Activated CD8-positive, alpha-beta T cell treated with anti-CD3 and anti-CD28 coated beads for 36 hours (primary cell): ENCODE measurements at places on chromosomes 5 and 9.

- no peaks in the 10 kb centered on the region for H3K27me3 ChIP-seq
- no peak overlapping the region for H3K4me3 ChIP-seq
- peaks cover 4% of the 10 kb centered on the region for H3K4me1 ChIP-seq
- DNase-seq = no peak
Measured at GRCh38 chr5:43290726-43291125, 22.5 kb downstream of the HMGCS1 start.

GRCh38 chr5:100249211-100249883, 285.8 kb upstream of the FAM174A start:
- no peak for DNase-seq
- no peaks in the 10 kb centered on the region for H3K27me3 ChIP-seq
- H3K27ac ChIP-seq = no peak overlapping the region

- no peaks in the 10 kb centered on the region for H3K36me3 ChIP-seq
- no peak overlapping the region for H3K4me3 ChIP-seq
- no peaks in the 10 kb centered on the region for H3K4me1 ChIP-seq
Measured at GRCh38 chr9:136143215-136144001, 24.7 kb upstream of the TMEM250 start.

DNA sequence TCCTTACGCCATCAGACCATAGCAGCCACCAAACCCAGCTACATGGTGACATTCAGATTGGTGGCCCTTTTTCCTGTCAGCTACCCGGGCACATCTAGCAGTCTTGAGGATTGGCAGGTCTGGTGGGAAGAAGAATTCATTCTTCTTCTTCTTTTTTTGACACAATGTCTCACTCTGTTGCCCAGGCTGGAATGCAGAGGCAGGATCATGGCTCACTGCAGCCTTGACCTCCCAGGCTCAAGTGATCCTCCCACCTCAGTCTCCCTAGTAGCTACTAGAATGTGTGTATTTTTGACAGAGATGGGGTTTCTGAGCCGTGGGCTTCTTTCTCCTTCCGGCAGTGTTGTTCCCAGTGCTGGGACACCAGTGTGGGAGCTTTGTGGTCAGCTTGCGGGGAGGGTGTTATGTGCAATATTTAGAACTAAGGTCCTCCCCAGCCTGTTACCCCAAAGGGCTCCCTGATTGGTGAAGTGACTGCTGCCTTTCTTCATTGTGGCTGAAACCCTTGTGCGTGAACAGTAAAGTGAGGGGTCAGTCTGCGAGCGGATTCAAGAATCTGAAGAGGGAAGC, 3.4 kb downstream of the NTMT1 start:
- peaks cover 44% of the 10 kb centered on the region for H3K36me3 ChIP-seq
- no peak overlapping the region for H3K4me3 ChIP-seq

DNA sequence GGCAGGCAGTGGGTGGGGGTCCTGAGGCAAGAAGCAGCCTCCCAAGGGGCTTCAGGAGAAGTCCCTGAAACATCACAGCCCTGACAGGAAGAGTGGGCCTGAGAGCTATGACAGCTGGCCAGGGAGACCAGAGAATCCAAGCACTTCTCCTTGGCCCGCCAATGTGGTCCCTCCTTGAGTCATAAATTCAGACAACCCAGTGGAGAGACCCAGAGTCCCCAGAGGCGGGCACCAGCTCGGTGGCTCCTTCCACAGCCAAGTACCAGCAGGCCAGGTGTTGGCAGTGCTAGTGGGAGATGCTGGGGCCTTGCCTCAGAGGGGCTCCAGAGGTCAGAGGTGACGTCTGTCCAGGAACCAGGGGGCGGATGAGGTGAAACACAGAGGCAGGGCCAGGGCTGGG, 1.6 kb upstream of the DOK3 start:
- H3K4me1 ChIP-seq = peaks cover 41% of the 10 kb centered on the region
- DNase-seq = no peak
- no peak overlapping the region for H3K27ac ChIP-seq
- H3K36me3 ChIP-seq = peaks cover 60% of the 10 kb centered on the region
